Body of pancreas (tissue), 4 donors: ENCODE measurements at places on chromosomes 1 and 21. TPM values are rescaled to one million over a fixed set of nuclear protein-coding genes. Genes with fewer than 3 reads are reported as not detected.
A peak's percentile ranks its signal among the peaks of the same experiment; 100 is the strongest.

DNA sequence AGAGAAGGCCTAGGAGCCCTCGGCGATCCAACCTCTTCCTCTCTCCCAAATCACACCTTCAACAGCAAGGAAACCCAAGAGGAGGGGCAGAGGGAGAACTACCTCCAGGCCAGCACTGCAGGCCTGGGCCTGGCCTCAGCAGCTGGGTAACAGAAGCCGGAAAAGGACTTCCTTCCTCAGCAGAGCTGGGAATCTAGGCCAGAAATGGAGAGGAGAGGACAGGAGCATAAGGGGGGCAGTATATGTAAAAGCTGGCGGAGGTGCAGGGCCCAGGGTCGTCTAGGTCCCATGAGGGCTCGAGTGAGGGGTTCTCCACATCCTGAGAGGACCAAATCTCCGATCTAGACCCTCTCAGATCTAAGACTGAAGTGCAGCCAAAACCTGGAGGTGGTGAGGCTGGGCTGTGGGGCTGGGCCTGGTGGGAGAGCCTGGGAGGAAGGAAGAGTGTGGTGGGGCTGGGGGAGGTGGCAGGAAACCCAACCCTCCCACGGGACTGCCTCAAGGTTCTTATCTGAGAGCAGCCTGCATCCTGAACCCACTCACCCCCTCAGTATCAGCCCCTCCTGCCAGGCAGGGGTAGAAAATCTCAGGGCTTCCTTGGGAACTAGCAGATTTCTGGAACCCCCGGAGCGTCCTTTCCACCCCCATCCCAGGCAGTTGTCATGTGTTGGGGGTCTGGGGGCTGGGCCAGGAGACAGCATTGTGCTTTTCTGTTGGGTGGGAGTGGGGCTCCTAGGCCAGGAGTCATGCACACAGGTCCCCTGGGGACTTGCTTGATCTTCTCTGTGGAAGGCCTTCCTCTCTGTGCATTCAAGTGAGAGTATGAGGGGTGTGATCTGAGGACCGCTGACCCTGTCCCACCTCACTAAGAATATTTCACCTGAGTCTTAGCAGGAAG is 33.0 kb downstream of the PIK3C2B start:
- no peak for DNase-seq

IGSF9 gene
- total RNA-seq = 4.9 TPM

GRCh38 chr1:12553963-12554362 is 64.0 kb downstream of the DHRS3 start:
- no peak for DNase-seq

- no peak for DNase-seq
Observed at GRCh38 chr21:34881839-34882371, 167.2 kb downstream of the RUNX1 start.

EPRS1 gene
- 37.6 TPM for total RNA-seq

GRCh38 chr1:53080041-53080440 is 18.0 kb downstream of the PODN start:
- no peak for DNase-seq

DNA sequence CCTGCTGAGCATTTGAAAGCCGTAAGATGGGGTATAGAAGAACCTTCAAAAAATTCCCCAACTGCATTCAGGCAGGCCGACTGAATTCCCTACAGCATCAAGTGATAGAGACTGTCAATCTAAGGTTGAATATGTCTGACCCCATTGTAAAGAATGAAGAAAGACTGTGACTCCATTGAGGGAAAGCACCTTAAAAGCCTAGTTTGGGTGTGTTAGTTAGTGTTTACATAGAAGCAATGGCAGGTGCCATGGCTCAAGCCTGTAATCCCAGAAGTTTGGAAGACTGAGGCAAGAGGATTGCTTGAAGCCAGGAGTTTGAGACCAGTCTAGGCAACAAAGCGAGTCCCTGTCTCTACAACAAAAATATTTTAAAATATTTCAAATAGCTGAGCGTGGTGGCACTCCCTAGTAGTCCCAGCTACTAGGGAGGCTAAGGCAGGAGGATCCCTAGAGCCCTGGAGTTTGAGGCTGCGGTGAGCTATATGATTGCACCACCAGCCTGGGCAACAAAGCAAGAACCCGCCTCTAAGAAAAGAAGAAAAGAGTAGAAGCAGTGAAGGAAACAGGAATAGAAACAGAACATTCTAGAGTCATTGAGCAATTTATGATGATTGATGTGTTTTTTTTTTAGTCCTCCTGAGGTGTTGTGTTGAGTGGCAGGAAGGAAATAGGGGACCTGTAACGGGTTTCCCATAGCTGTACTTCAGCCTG is 15.4 kb downstream of the POLR3GL start:
- no peak for DNase-seq

DNA sequence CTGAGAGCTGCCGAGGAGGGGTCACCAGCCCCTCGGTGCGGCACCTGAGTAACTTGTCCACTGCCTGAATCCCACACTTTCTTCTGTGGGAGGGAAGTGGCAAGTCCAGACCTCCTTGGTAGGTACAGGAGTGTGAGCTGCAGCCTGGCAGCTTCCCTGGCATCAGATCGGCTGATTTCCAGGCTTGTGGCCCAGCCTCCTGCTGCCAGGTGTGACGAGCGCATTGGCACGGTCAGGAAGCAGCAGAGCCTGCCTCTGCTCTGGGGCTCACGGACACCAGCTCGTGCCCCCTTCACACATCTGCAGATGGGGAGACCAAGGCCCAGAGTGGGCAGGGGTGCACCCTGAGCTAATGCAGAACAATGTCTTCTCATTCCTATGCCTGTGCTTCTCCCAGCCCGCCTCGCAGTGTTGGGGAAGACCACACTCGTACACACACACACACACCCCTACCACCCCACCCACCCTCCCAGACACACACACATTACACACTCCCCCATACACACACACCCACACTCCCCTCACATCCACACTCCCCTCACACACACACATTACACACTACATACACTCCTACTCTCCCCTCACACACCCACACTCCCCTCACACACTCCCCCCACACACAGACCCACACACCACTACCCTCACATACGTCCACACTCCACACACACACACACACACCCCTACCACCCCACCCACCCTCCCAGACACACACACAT is 33.1 kb upstream of the SELENON start:
- peak; percentile 95 for DNase-seq

GRCh38 chr1:90781534-90781933 is 64.4 kb upstream of the BARHL2 start:
- DNase-seq = no peak

DNA sequence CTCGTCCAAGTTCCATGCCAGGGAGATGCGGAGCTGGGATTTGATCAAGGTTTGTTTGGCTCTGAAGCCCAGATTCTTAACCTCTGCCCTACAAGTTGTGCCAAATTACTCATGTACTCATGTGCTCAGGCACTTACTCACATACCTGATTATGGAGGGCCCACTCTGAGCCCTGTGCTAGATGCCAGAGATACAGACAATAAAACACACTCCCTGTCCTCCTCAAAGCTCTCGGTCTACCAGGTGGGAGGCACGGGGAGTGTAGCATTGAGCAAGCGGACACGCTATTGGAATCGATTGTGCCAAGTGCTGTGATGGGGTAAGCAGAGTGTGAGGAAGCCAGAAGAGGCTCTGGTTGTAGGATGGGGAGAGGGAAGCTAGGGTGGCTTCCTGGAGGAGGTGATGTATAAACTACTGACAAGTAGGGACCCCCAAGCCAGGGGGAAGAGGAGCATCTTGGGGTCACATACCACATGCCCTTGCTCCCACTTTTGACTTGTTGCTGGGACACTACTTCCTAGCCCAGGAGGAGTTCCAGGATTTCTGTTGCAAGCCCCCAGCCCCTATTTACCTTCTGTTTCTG is 49.8 kb upstream of the IFNLR1 start:
- DNase-seq = peak; percentile 9

DNA sequence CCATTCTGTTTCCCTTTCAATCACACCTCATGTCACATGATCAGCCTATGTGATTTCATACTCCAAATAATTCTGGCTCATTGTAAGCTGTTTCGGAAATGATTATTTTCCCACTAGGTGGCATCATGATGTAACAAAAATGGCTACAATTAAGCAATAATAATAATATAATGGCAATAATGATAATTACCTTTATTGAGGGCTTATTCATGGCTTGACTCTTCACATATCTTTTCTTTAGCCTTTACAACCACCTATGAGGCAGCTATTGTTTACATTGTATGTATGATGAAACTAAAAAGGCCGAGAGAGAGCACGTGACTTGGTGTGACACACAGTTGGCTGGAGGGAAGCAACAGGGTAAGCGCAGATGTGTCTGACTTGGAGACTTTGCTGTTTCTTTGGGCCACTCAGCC is 12.5 kb upstream of the KPRP start:
- no peak for DNase-seq

- no peak for DNase-seq
Observed at GRCh38 chr1:3547055-3548005, 64.0 kb downstream of the MEGF6 start.

DNA sequence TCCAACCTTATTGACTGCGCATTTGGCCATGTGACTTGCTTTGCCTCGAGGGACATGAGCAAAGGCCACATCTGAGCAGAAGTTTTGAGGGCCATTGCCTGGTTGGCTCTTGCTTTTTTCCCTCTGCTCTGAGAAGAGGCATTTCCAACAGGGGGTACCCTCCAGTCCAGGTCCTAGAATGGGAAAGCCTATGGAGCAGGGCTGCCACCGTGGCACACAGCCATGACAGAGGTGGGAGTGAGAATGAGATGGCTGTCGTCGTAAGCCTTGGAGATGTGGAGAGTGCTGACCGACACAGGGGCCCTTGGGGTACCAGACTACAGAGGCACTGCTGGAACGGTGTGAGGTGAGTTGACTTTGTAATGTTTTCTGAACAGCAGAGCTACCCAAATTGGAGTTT is 103.0 kb downstream of the KCNJ15 start:
- no peak for DNase-seq

DNA sequence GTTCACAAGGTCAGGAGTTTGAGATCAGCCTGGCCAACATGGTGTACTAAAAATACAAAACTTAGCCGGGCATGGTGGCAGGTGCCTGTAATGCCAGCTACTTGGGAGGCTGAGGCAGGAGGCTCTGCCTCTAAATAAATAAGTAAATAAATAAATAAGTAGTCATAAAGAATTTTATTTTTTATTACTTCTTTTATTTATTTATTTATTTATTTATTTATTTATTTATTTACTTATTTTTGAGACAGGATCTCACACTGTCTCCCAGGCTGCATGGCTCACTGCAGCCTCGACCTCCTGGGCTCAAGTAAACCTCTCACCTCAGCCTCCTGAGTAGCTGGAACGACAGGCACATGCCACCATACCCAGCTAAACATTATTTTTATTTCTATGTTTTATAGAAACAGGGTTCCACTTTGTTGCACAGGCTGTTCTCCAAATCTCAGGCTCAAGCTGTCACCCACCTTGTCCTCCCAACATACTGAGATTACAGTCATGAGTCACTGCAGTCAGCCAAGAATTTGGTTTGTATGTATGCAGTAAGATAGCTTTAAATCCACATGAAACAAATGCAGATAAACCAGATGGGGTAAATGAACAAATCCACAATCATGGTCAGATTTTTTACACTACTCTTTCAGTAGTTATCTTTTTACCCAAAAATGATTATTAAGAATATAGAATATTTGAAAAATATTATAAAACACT is 523.3 kb upstream of the RGS18 start:
- DNase-seq = no peak

GRCh38 chr1:233662575-233663304 is 48.8 kb downstream of the KCNK1 start:
- no peak for DNase-seq

HIVEP3 gene
- total RNA-seq = 3.4 TPM
